ENCODE measurements at places on chromosomes 2 and 18.

DNA sequence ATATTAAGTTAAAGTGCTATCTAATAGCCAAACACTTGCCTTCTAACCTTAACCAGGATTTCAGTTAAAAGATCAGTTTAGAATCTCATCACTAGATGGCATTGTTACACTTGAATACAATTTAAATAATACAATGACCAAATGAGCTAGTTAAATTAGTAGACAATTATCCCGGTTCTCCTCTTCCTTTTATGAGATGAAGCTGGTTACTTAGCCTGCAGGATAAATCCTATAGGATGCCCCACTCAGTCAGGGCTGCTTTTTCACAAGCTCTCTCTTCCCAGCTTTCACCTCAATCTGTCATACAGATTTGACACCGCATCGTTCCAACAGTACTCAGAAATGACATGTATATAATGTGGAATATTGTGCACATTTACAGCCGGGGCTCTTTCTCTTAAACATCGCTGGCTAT is 678.8 kb downstream of the KCNJ3 start:
- DNase-seq, result peak; percentile 74

DNA sequence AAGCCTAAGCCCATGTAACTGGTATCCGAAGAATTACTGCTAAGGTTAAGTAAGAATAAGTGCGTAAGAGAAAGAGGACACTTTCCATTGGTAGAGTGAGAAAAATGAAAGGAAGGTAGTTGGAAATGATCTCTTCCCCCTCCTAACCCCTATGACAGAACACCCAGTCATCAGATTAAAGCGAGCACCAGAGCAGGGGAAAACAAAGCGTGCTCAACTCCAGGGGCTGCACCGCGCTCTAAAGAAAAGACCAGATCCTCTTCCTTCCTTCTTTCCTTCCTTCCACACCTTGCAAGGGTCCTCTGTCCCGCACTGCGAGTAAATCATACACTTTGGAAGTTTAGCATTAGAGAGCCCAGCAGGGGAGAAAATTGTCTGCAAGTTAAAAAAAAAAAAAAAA is 971 bp upstream of the CDH7 start:
- no peak for DNase-seq

- DNase-seq, result no peak
Measured at GRCh38 chr2:97068074-97068473, 26.6 kb downstream of the FAHD2B start.

- no peak for DNase-seq
Measured at GRCh38 chr18:42392416-42392815, 437.4 kb downstream of the PIK3C3 start.

DNA sequence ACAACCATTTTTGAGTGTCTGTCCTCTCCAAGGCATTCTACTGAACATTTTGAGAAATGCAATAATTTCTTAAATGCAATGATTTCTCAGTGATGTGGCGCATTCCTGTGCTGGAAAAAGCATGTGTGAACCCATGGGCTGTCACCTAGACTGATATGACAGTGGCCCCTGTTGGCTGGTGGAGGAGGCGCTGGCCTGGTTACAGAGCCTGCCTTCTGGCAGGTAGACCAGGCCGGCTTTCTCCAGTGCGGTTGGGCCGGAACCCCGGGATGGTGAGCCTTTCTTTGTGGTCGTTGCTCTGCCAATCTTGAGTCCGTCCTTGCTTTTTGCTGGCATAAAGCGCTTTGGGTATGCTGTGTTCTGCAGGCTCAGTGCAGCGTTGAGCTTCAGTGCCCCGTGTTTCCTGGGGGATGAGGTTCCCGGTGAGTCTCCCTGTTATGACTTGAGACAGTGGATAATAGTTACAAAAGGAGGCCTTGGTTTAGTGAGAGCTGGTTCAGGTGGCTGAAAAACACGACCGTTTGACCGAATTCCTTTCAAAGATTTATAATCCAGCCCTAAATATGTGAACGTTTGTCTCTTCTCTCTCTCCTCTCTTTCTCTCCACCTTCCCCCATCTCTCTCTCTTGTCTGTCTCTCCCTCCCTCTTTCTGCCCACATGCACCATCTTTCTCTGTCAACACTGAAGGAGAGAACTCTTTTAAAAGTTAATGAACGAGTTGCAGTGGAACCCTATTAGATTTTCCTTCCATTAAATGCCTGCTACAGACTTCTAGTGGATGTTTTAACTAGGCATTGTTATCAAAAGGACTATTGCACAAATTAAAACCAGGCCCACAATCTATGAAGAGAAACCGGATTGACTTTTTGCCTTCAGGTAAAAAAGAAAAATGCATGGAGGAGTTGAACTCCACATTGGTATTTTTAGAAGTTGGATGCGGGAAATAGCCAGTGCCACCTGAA is 34.0 kb downstream of the TSHZ1 start:
- DNase-seq, result no peak

- DNase-seq, result no peak
Measured at GRCh38 chr2:8398040-8398668, 283.7 kb upstream of the ID2 start.

DNA sequence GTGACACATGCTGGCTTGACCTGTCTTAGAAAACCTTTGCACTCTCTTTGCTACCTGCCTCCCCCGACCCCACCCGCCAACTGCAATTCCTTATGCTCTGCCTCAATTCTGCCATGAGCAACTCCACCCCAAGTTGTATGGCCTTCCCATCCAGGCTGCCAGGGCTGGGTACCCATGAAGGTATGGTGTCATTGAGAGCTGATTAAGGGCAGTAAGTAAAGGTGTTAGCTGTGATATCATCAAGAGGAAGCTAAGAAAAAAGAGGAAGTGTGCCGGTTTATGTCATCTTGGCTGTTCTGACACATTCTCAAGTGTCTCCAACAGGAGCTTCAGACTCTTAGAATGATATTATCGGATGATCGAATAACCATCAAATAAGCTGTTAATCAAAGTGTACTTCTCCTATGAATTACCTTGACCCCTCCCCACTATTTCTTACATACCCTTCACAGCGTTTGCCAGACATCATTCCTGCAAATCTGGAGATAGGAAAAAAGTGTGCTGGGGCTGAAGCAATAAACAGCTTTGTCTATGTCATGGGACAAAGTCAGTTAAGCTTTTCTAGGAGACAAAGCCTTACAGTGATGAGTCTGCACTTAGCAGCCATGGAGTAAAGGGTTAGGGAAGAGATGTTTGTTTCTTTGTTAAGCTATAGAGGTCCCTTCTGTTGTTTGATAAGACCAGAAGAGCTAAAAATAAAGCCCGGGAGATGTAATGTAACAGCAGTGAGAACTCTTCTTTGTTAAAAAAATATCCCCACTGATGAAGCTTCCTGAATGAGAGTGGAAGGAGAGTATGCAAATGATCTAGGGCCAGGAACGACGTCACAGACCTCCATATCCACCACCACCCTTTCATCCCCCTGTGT is 40.4 kb upstream of the SMAD2 start:
- peak; percentile 3 for DNase-seq

- DNase-seq, result no peak
Measured at GRCh38 chr2:137983581-137983980, 19.3 kb downstream of the HNMT start.

DNA sequence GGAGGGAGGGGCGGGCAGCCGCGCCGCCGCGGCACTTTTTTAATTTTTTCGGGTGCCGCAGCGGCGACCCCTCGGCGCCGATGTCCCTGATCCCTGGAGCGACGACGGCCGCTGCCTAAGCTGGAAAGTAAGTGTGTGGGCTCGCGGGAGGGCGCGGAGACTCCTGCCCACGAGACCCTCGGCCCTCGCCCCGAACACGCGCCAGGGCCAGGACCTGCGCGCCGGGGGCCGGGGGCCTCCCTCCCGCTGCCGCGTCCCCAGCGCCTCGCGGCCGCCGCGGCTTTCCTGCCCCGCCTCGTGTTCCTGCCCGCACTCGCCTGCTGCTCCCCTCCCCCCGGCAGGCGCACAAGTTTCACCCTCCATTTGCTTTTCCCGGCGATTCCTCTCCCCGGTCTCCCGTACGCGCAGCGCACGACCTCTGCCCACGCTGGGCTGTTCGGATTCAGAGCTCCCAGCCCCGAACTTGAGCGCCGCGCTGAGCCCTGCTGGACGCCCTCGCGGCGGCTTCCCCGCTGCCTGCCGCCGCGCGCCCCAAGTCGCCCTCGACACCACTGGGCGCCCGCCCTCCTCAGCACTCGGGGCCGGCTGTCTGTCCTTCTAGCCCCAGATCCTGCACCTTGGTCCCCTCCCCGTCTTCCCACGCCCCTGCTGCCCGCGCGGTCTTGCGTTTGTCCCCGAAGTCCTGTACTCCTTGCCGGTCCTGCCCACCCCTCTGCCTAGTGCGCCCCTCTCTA is 507 bp downstream of the PKP4 start:
- DNase-seq, result peak; percentile 94

- DNase-seq, result no peak
Measured at GRCh38 chr2:9738062-9738461, 105.2 kb upstream of the TAF1B start.

DNA sequence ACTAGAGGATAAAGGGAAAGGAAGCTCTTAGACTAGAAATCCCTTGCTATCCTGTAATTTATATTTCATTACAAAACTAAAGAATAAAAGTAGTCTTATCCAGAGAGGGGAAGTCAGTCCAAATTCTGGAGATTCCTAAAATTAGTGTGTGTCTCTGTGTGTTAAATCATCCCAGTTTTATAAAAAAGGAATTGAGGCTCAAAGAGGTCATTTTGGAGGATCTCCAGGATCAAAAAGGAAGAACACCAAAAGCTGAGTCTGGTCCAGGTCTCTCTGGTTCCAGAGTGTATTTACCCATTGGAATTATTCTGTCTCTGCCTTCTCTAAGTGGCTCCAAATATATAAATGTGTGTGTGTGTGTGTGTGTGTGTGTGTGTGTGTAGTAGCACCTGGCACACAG is 166.7 kb downstream of the NRXN1 start:
- DNase-seq, result no peak

DNA sequence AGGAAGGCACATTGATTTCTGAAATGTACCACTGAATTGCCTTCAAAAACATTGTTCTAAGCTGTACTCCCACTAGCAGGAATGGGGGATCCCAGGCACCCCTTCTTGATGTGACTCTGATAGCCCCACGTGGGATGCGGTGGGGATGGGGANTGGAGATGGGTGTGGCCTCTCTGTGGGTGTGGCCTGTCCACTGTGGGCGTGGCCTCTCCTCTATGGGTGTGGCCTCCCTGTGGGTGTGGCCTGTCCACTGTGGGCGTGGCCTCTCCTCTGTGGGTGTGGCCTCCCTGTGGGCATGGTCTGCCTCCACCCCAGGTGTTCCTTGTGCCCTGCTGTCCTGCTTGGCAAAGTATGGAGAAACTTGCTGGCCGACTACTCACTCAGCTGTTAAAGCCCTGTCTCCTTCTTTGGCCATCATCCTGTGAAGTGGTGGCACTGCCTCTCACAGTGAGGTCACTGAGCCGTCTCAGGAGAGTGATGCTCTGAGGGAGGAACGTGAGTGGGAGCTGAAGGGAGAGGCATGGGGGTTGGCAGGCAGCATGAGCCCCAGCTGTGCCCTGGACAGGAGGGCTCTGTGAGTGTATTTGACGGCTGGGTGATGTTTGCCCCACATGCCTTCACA is 6.7 kb upstream of the PARD6G start:
- DNase-seq, result no peak

- DNase-seq, result no peak
Measured at GRCh38 chr2:80703532-80703931, 399.0 kb upstream of the LRRTM1 start.

DNA sequence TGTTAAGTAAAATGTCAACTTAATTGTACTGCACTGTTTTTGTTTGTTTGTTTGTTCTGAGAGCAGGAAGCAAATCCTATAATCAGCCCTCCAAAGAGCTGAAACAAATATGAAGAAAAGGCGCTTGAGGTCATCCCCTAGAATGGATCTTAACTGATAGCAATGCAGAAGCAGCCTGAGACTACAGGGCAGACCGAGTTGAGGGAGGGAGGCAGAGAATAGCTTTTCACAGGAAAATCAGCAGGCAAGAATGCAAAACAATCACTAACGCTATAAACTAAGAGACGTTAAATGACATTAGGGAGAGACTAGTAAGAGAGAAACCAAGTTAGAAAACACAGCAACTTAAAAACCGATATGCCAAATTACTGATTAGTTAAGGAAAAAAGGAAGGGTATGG is 37.2 kb downstream of the GALNT1 start:
- DNase-seq, result no peak

GRCh38 chr2:128477891-128478290 is 159.2 kb upstream of the HS6ST1 start:
- DNase-seq, result no peak

DNA sequence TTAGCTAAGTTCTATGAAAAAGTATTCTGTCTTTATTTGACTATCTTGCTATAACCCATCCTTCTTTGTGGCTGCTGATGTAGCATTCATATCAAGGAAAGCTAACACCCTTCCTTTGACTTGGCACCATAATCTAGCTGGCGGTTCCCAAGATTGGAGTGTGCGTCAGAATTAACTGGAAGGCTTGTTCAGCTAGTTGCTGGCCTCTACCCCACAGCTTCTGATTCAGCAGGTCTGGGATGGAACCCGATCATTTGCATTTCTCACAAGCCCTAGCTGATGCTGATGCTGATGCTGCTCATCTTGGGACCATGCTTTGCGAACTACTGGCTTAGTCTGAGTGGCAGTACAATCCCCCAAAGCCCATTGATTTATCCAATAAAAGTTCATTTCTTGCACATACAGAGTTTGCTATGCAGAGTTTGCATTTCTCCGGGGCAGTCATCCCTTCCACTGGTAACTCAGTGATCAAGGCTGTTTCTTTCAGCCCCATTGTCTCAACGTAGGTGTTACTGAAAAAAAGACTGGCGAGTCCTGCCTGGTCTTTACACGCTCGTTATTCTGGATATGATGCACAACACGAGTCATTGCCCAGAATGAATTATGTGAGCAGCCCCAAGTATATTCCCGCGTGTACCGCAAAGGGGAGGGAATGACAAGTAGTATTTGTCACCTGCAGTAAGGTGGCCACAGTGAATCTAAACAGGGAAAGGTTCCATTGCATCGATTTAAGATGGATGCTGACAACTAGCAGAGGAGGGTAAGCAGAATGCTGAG is 96.5 kb downstream of the ZNF532 start:
- no peak for DNase-seq

DNA sequence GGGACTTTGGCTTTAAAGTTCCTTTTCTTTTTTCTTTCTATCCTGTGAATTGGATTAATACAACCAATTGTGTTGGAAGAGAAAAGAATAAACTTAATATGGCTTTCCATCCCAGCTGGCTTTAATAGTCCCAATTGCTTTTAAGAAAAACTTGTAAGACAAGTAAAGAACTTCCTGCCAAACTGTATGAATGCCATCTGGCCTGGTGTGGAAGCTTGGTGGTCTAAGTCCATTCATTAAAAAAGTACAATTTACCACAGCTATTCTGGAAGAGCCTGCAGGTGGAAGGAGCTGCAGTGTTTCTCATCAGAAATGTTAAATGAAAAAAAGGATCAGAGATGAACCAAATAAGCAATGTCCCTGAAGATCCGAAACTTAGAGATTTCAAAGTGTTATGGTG is 103.9 kb downstream of the KLHL14 start:
- no peak for DNase-seq

DNA sequence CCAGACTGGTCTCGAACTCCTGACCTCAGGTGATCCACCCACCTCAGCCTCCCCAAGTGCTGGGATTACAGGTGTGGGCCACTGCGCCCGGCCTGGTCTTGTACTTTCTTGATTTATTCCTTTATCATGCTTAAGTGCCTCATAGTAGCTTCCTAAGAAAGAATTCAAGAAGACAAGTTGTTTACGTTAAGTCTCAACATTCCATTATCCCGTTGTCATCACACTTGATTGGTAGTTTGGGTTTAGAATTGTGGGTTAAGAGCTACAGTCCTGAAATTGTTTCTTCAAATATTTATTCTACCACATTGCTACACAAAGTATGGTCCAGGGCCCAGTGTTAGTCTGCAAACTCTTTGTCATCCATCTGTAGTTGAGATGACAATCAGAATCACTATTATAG is 194.0 kb downstream of the VWC2L start:
- no peak for DNase-seq
